ENCODE measurements at places on chromosomes 11 and 22. TPM values are rescaled to one million over a fixed set of nuclear protein-coding genes. Genes with fewer than 3 reads are reported as not detected.

GRCh38 chr11:121780971-121781370 lies 328.2 kb upstream of the SORL1-AS1 start:
- no peak for DNase-seq

DNA sequence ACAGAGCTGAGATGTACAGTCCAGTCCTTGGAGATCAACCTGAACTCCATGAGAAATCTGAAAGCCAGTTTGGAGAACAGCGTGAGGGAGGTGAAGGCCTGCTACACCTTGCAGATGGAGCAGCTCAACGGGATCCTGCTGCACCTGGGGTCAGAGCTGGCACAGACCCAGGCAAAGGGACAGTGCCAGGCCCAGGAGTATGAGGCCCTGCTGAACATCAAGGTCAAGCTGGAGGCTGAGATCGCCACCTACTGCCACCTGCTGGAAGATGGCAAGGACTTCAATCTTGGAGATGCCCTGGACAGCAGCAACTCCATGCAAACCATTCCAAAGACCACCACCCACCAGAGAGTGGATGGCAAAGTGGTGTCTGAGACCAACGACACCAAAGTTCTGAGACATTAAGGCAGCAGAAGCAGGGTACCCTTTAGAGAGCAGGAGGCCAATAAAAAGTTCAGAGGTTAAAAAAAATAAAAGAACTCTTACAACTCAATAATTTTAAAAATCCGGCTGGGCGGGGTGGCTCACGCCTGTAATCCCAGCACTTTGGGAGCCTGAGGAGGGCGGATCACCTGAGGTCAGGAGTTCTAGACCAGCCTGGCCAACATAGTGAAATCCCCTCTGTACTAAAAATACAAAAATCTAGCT lies 69.9 kb upstream of the RTL6 start:
- peak; percentile 17 for DNase-seq

GRCh38 chr11:6365659-6366058 lies 24.6 kb upstream of the SMPD1 start:
- no peak for DNase-seq

GRCh38 chr22:26838471-26838825 lies 181.1 kb downstream of the MIAT start:
- DNase-seq = no peak

ARL2 gene
- polyA plus RNA-seq = 86.4 TPM

- DNase-seq = no peak
These were observed 28.4 kb upstream of the SMCO4 start for GRCh38 chr11:93571612-93572011.

DNA sequence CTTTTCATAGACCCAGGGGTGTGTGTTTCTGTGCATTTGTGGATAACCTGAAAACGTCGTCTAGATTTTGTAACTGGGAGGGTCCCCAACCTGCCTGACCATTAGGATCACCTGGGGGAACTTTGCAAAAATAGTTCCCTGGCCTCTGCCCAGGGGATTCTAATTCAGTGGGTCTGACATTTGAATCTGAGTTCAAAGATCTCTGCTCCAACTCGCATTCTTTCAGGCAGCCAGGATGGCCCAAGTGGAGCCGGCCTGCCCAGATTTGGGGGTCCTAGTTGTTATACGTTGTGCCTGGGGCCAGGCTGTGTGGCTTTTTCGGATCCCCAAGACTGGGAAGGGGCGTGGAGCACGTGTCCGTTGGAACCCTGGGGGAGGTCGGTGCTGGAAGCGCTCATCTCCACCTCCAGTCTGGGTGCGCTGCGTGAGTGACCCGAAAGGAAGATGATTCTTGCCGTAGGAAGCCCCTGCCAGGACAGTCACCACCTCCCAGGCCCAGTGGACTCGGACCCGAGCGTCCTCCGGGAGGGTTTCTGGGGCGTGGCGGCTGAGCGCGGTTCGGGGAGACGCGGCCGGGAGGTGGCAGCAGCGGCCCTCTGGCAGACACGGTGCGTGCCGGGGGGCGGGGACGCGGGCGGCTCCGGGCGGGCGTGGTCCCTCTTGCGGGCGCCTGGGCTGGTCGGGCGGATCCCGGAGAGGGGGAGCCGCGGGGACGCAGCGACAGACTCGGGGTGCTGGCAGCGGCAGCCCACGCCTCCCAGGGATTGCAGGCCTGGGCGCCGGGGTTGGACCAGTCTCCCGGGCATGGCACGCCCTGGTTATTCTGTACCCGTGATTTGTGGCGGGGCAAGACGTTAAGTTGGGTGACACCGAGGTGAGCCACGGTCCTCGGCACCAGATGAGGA lies 29.2 kb upstream of the PLET1 start:
- DNase-seq = peak; percentile 55

GRCh38 chr11:97398246-97398645 lies 1008.4 kb downstream of the JRKL start:
- no peak for DNase-seq

SLC6A5 gene
- polyA plus RNA-seq = not detected

DNA sequence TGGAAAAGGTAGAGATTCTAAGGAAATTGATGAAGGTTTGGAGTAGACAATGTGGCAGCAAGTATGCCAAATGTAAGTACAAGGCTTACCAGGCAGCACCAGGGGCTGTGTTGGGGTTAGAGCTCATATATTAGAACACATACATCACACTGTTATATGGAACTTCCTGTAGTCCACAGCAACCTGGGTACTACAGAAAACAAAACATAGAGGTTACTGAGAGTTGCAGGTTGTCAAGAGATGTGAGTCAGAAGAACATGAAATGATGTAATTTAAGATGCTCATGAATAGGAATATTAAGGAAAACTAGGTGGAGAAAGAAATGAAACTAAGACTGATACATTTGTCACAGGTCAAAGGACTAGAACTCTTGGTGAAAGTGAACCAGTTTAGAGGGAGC lies 22.0 kb downstream of the FAT3 start:
- peak; percentile 66 for DNase-seq

CABP7 gene
- polyA plus RNA-seq = not detected

- DNase-seq = no peak
These were observed 187.4 kb upstream of the NAV2 start for GRCh38 chr11:19525276-19525675.

DNA sequence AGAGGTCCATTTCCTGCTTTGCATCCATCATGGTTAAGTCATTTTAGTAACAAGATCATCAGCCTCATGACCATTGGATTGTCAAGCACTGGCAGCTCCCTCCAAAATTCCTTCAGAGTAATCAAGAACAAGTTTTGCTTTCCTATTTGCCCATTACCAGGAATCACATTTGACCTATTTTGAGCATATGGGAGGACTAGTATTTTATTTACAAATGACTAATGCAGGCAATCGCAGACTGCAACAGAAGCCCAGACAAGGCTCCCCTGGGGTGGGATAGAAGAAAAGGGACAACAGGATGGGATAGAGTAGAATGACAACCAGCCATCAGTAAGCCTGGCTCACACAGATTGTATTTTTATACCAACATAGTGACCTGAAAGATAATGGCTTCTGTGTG lies 9.1 kb downstream of the MMP10 start:
- DNase-seq = no peak

GRCh38 chr22:39309881-39310714 lies 9.3 kb downstream of the RPL3 start:
- peak; percentile 70 for DNase-seq

- no peak for DNase-seq
These were observed 7.1 kb upstream of the NHERF4 start for GRCh38 chr11:119178166-119178680.

TXN2 gene
- 127 TPM for polyA plus RNA-seq

GRCh38 chr11:77130763-77131513 lies 2.9 kb downstream of the MYO7A start:
- DNase-seq = no peak

GRCh38 chr11:78812513-78813293 lies 238.0 kb upstream of the NARS2 start:
- no peak for DNase-seq

DNA sequence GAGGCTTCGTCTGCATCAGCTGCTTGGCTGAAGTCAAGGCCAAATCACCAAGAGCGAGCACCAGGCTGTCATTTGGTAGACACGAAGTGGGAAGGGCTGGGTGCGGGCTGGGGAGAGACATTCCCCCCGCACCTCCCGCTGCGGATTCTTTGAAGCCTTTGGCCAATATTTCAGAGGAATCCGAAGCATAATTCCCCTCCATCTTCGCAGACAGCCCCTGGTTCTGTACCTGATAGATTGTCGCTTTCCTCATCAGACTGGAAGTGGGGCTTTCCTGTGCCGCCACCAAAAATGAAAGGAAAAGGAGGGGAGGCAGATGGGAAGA lies 15.3 kb downstream of the BLID start:
- DNase-seq = peak; percentile 50

UBQLNL gene
- not detected for polyA plus RNA-seq

DNA sequence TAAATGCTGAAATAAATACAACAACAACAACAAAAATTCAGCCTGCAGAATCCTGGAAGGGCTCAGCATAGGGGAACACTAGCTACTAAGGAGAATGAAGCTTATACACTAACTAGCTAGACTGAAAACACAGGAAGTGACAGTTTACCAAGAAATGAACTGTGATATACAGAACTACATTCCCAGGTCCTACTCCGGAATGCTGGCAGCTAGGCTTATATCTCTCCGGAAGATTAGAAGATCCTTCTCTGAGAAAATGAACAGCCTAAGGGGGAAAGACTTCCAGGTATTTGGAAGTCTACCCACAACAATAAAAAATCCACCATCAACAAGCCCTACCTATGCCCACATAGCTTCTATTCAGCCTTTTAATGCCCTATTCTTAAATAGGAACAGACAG lies 31.0 kb downstream of the CCDC34 start:
- DNase-seq = no peak

DNA sequence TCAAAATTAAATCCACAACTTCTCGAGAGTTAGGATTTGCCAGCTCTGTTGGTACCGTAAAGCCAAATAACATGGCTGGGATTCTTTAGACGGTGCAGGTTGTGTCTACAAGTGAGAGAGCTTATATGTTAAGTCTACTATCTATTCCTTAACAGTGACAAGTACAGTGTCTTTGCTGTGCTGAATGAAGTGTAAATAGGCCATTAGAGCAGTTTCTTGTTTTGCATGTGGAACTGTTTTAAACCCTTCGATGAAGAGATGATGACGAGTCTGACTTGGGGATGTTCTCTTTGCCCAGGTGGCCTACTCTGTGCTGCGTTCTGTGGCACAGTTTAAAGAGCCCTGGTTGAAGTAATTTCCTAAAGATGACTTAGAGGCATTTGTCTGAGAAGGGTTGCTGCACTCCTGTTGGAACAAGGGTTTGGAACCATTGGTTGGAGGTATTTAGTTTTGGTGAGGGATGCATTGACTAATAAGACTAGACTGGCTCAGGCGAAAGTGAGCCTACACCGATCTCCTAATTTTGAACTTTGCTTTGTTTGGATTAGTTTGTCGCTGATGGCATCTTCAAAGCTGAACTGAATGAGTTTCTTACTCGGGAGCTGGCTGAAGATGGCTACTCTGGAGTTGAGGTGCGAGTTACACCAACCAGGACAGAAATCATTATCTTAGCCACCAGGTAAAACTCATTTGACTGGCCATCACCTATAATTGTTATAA lies 988 bp downstream of the RPS3 start:
- peak; percentile 22 for DNase-seq

MRGPRX3 gene
- 28.1 TPM for polyA plus RNA-seq

LRRC56 gene
- 0.35 TPM for polyA plus RNA-seq

DNA sequence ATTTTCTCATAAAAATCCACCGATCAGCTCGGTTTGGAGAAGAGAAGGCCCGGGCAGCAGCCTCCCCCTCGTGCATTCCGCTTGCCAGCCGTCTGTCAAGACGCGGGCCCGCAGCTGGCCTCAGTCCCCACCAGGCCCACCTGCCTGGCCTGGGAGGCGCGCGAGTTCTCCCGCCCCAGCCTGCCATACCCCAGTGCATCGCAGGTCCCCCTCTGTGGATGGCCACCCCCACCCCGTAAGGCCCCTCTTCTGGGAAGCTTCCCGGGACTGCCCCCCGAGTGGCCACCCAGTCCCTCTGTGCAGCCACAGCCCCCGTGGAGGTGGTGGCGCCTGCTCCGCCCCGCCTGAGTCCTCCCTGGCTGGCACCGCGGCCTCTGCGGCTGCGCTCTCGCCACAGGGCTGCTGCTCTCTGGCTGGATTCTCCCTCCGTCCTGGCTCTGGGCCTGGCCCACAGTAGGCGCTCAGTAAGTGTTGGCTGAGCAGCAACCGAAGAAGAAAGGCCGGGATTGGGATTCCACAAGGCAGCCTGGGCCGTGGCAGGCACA lies 74.0 kb upstream of the TCF20 start:
- no peak for DNase-seq

BAD gene
- polyA plus RNA-seq = 58.5 TPM

DNA sequence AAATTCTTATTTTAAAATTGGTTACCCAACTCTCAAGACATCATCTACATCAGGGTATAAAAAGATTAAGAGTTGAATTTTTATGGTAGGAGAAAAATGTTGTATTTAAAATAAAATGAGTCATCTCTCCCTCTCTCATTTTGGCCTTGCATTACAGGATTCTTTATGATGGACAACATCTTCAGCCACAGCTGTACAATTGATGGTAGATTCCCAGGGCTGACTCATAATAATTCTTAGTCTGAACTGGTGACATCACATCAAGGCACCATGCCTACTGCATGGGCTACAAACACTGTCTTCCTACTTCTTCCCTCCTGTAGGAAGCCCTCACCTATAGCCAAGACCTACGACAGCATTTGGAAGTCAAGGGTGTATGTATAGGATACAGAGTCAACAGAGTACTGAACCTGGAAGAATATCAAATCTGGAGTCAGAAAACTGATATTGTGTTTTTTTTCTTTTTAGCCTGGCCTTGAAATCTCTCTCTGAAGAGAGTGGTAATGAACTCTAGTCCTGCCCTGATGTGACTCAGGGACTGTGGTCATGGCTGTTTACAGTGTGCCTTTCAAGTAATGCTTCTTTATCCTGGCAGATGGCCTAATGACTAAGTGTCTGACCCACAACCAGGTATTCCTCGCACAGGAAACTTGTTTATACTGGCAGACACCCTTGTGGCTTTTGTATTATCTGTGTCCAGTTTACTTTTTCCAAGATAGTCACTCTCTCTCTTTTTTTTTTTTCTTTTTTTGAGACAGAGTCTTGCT lies 32.5 kb downstream of the MRGPRX2 start:
- peak; percentile 98 for DNase-seq

ACTN3 gene
- 0.01 TPM for polyA plus RNA-seq
